ENCODE measurements at places on chromosomes 2 and 18.

- DNase-seq: no peak
Observed at GRCh38 chr18:64097497-64097896, 51.4 kb downstream of the LINC00305 start.

- DNase-seq: no peak
Observed at GRCh38 chr2:8248623-8248957, 433.3 kb upstream of the ID2 start.

DNA sequence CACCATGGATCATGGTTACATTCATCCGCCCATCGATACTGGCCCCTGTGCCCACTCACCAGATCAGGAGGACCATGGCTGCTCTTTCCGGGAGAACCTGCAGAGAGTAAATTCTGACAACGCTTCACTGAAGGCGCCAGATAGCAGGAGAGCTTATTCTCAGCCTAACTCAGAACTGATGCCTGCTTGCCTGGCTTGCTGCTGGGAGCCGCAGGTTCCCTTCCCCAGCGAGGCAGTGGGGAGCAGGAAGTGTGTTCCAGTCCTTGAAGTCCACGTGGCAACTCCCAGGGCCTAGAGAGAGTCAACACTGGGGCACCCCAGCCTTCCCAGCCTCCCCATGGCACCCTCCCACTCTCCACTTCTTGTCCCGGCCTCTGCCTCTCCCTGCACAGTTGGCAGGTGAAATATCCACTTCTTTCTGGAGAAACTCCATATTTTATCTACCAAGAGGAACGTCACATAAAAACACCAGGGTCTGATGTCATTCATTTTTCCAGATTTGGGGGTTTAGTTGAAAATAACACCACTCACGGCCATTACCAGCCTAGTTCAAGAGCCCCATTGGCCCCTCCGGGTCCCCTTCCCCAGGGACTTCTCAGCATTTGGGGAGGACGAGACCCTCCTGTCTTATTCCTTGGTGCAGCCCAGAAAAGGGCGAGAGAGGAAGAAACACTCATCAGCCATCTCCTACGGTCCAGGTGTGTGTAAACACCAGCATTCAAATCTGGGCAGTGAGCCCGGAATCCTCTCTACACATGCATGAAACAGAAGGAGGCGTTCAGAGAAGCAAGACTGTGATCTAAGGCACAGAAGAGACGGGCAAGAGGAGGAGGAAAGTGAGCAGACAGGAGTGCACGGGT, 3.5 kb upstream of the TUBB6 start:
- DNase-seq: no peak

DNA sequence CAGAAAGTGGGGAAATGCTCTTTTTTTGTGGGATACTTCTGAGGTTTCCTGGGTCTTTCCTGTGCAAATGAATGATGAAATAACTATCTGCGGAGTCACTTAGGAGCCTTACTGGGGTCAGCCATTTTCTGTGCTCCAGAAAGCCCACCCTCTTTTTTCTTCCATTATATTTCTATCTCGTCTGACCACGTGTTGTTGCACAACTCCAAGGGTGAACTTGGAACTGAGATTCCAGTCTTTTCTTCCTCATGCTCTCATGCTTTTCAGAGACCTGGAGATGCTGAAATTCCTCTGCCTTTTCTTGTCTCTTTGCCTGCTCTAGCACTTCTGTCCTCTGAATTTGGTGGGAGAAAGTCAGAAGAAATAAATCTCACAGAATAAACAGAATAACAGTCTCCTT, 4.8 kb upstream of the SCYGR5 start:
- no peak for DNase-seq

GRCh38 chr18:35441857-35442595, 55.7 kb downstream of the INO80C start:
- no peak for DNase-seq

- DNase-seq: no peak
Observed at GRCh38 chr18:73684647-73685046, 463.0 kb downstream of the FBXO15 start.

DNA sequence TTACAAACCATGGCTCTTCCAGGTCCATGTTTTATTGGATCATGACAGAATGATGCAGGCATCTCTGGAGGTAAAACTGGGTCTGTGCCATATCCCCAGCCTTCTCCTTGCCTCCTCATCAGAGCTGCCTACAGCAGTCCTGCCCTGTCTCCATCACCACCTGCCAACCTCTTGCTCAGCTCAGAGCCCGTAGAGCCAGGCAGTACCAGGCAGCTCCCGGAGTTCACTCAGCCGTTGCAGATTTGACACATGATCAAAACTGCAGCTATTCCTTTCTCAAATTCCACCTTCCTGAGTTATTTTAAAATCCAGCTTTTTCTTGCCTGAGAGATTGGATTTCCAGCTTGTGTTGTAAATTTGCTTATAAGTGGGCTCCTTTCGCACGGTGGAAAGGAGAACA, 218.2 kb upstream of the CELF4 start:
- no peak for DNase-seq

GRCh38 chr18:14089781-14090180, 42.5 kb downstream of the ZNF519 start:
- DNase-seq: no peak

GRCh38 chr2:208671284-208671683, 264.7 kb downstream of the PTH2R start:
- no peak for DNase-seq
